ENCODE measurements at places on chromosomes 13 and 19.
A peak's percentile ranks its signal among the peaks of the same experiment; 100 is the strongest.

DNA sequence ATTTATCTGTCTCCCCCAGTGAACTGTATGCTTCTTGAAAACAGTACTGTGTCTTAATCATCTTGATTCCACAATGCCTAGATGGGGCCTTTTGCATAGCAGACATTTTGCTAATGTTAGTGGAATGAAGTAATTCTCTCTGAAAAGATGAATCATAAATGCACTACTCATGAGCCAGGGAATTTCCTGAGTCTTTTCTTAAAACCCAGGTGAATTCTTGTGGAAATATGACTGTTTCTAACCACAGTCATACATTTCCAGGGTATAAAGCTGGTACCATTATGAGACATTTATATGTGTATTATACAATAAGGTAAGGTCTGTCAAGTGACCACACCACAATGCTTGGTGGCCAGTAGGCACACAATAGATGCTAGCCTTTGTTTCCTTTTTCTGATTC lies 5.5 kb upstream of the KCTD4 start:
- ATAC-seq = peak; percentile 89

- no peak for ATAC-seq
Observed at GRCh38 chr13:91278888-91279287, 68.6 kb upstream of the MIR17HG start.

- ATAC-seq = no peak
Observed at GRCh38 chr13:38223089-38223488, 126.6 kb upstream of the UFM1 start.

GRCh38 chr13:90401150-90401549 lies 946.3 kb upstream of the MIR17HG start:
- no peak for ATAC-seq

GRCh38 chr13:43916828-43917227 lies 37.1 kb downstream of the LACC1 start:
- ATAC-seq = no peak

DNA sequence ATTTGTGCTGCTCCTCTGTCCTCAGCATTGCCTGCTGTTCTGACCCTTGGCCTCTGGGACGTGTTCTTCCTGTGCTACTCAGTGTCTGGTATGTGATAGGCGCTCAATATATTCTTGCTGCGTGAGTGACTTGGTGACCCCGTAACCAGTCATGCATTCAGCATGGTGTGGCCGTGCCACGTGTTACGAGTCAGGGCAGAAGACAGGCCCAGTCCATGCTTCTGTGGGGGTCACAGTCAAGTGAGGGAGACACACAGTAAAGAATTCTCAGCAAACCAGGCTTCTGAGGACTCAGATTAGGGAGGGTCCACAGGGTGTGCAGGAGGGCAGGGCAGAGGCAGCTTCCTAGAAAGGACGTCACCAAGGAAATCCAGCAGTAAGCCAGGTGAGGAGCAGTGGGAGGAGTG lies 7.9 kb downstream of the PPP1R37 start:
- no peak for ATAC-seq

DNA sequence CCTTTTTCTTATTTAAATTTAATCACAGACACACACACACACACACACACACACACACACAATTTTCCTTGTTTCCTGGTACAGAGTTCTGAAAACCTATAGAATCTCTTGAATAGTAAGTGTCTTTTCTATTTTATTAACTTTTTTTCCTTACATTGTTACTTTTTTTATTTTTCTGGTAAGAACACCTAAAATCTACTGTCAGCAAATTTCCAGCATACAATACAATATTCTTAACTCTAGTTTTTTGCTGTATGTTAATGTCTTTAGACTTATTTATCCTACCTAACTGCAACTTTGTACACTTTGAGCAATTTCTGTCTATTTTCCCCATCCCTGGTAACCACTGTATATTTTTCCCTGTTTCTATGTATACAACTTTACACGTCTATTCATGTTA lies 1179.8 kb downstream of the SLITRK1 start:
- ATAC-seq = no peak

GRCh38 chr13:83215627-83216026 lies 666.6 kb downstream of the SLITRK1 start:
- ATAC-seq = no peak

DNA sequence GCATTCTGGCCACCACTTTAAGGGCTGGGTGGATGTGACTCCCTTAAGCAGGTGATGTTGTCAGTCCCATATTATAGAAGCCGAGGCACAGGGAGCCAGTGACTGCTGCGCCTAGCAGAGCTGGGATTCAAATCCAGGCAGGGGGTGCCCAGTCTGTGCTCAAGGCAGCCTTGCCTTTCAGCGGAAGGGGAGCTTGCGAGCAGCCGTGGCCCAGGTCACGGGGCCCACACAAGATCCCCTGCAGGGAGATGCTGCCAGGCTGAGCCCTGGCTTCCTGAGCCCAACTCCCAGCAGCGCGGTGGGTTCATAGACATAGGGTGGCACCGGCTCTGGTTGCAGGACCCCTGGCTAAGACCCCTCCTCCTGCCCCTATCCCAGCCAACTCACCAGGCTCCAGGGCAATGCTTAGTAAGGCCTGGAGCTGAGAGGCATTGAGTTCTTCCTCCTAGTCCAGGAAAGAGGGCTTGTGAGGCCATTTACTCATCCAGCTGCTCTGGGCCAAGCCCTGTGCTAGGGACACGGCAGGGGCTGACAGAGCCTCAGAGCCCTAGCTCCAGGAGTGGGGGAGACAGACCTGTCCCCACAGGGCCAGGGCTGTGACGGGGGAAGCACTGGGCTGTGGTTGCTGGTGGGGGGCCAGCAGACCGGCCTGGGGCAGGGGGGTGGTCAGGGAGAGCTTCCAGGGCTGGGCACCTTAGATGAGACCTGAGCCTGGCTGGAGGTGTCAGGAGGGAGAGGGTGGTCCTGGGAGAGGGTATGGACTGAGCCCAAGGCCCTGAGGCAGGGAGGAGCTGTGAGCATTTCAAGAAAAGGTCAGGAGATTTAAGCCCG lies 9.6 kb downstream of the CAPN12 start:
- ATAC-seq = peak; percentile 4

DNA sequence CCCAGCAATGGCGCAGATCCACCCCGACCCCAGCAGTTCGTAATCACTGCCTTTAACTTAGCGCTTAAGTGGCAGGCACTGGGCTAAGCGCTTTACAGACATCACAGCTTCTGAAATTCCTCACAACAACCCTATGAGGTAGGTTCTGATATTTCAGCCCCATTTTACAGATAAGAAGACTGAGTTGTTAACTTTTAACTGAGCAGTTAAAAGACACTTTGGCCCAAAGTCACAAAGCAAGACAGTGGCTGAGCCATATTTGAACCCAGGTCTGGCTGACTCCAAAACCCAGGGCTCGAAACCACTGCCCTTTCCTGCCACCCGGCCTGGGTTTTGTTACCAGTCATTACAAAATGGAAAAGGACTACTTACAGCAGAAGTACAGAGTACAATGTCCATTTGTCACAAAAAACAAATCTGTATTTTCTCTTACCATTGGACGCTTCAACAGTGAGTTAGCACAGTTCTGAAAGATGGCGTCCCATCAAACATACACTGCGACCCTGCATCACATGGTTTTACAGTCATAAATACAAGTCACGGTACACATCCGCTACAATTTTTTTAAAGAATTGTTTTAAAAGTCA lies 8.5 kb downstream of the HNRNPL start:
- no peak for ATAC-seq

GRCh38 chr19:13007292-13008045 lies 12.2 kb downstream of the NFIX start:
- no peak for ATAC-seq

- no peak for ATAC-seq
Observed at GRCh38 chr13:30593001-30593400, 24.7 kb upstream of the USPL1 start.

DNA sequence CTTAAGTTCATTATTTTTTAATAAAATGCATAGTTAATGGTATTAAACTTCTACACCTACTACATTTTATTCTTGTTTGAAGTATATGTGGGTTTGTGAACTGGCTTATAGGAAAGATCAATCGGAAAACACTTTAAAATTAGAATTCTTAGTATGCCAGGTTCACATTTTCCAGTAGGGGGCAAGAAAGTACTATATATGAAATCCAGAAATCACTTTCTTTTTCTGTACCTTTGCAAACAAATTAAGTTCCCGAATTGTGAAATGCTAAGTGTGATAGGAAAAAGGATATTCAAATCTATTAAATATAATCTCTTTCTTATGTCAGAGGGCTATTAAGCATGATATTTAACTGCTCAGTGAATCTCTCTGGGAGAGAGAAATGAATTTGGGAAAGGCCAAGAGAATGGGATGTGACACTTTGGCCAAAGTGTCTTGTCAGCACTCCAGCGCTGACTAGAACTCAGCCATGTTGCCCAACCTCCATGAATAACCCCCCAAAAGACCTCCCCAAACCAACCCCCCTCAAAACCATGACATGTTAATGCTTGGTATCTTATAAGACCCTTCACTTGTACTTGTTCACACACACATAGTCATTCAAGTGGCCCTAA lies 122.6 kb upstream of the SLC10A2 start:
- no peak for ATAC-seq

- peak; percentile 97 for ATAC-seq
Observed at GRCh38 chr13:73722120-73722519, 412.1 kb downstream of the KLF12 start.

GRCh38 chr13:56378566-56378965 lies 762.2 kb upstream of the PRR20A start:
- ATAC-seq = no peak

DNA sequence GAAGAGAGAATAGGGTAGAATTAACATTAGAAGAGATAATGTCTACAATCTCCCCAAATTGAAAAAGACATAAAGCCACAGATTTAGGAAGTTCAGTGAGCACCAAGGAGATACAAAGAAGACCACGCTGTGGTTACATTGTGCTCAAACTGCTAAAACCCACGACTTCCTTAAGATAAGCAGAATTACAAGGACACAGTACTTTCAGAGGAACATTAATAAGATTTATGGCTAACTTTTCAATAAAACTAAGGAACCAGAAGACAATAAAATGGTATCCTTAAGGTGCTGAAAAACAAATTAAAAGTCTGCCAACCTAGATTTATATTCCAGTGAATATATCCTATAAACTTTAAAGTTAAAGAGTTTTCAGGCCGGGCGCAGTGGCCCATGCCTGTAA lies 7.4 kb upstream of the IL17D start:
- no peak for ATAC-seq

GRCh38 chr19:18856385-18857126 lies 24.8 kb downstream of the UPF1 start:
- no peak for ATAC-seq

DNA sequence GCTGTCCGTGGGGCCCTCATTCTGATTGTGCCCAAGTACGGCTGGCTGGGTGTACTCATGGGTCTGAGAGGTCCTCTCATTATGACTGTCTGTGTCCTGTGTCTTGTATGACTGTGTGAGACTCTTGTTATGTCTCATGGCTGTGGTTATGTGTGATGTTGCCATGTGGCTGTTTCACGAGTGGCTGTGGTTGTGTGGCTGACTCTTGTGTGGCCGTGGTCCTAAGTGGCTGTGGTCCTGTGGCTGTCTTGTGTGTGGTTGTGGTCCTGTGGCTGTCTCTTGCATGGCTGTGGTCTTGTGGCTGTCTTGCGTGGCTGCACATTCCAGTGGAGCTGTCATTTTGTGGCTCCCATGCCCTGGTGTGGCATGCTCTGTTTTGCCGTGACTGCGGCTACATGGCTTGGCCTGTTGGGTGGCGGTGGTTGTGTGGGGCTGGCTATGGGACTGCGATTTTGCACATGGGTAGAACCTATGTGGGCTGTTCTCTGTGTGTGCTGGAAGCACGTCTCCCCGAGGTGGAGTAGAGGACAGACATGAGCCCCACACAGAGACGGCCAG lies 2.5 kb downstream of the LYL1 start:
- peak; percentile 77 for ATAC-seq

DNA sequence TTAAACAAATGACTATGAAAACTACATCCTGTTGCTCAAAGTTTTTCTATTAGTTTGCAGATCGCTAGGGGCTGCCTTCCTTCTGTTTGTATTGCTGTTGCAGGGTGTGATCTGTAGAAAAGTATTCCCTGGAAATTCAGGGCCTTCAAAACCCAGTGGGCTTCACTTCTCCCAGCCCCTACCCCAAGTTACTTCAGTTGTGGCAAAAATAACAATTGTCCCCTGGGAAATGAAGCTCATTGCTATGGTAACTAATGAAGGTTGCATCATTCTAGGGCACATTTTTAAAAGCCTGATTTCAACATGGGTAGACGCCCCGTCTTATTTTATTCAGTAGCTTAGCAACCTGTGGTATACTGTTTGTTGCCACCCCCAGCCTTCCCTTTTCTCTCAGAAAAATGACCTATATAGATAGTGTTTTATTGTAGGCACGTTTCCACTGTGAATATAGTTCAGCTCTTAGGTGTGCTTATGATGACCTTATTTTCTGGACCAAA lies 60.9 kb downstream of the WDFY2 start:
- ATAC-seq = peak; percentile 57

DNA sequence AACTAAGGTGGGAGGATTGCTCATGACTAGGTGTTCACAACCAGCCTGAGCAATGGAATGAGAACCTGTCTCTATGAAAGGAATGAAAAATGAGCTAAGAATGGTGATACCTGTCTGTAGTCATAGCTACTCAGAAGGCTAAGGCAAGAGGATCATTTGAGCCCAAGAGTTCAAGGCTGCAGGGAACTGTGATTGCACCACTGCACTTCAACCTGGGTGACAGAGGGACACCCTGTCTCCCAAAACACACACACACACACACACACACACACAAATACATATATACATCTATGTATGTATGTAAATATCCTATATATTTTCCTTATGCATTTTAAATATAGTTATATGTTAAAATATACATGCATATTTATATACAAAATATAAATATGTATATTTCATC lies 7.4 kb upstream of the ZNF433 start:
- ATAC-seq = no peak

GRCh38 chr13:92994056-92994455 lies 232.6 kb upstream of the GPC6 start:
- ATAC-seq = no peak

- peak; percentile 82 for ATAC-seq
Observed at GRCh38 chr13:40613192-40613818, 53.1 kb downstream of the FOXO1 start.

GRCh38 chr13:33367171-33367895 lies 81.8 kb upstream of the STARD13 start:
- ATAC-seq = no peak

GRCh38 chr13:26390203-26390602 lies 136.3 kb downstream of the CDK8 start:
- ATAC-seq = no peak

DNA sequence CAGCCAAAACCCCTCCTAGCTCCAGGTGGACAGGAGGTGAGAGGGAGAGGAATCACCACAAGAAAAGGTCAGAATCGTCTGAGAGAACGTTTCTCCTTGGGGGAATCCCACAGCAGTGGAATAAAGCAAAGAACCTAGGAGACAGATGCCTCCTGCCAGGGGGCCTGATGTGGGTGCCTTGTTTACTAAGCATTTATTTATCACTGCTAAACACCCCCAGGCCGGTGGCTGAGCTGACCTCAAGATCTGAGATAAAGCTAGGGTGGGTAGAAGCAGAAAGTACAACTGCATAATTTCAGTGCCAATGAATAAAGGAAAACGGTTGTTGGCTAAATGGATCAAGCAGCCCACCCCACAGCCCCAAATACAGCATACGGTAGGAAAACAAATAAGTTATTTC lies 33.9 kb upstream of the ATP11A start:
- ATAC-seq = no peak

Measured in activated CD4-positive, CD25-positive, alpha-beta regulatory T cell treated with anti-CD3 and anti-CD28 coated beads, Interleukin-2, amount 50 U/mL, for 24 hours (primary cell).